ENCODE measurements at places on chromosomes 7 and 10. TPM values are rescaled to one million over a fixed set of nuclear protein-coding genes. Genes with fewer than 3 reads are reported as not detected.

Gene PRTFDC1
- total RNA-seq, result 1.4 TPM

- no peak for DNase-seq
These were observed 150.0 kb downstream of the CAMK1D start for GRCh38 chr10:12499076-12499986.

DNA sequence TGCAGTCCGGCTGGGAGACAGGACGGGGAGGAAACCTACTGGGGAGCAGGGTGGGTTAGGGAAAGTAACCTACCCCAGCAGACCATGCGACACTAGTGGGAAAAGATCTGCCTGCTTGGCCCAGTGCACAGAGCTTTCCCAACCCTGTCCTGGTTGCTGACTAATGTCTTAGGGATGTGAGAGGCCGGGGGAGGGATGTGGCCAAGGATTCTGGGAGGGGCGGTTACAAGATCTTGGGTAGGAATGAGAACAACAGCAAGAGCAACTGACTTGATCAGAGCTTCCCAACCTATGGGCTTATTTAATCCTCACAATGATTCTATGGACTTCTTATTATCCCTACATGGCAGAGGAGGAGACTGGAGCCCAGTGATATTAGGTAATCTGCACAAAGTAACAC, 24.0 kb upstream of the EIF5AL1 start:
- no peak for DNase-seq

- no peak for DNase-seq
These were observed 227.9 kb downstream of the WDR37 start for GRCh38 chr10:1284076-1284475.

DNA sequence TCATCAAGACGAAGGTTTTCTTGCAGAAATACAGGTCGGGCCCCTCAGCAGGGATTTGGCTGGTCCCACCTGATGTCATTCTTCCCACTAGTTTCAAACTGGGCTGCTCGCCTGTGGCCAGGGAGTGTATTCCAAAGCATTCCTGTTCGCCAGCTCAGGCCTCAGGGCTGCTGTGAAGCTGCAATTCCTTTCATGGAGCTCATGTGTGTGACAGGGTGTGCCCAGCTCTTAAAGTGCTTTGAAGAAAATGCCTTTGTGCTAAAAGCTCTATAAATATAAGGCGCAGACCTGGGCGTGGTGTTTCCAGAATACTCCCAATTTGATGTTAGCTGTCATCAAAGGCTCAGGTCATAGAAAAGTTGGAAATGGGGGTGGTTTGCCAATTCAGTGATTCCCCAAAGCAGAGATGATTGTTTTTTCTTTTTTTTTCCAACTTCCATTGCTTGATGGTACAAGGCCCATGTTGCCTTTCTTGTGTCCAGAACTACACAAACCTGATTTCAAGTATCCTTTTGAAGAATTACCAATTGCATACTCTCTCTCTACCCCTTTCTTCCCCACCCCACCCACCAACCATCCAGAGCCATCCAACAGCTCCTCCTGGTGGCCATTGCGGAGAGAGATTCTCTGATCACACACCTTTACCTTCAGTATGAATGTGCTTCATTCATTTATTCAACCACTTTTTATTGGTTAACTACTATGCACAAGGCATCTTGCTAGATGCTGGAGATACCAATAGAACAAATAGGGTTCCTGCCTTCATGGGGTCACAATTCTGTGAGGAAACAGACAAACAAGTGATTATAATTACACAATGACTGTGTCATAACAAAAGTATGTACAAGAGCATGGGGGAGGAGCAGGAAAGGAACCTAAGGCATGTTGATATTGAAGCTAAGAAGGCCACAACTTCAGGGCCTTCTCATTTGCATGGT, 297.3 kb upstream of the LYZL1 start:
- DNase-seq, result peak; percentile 53

Gene TWIST1
- not detected for total RNA-seq

Gene CFAP46
- total RNA-seq, result 0.35 TPM

DNA sequence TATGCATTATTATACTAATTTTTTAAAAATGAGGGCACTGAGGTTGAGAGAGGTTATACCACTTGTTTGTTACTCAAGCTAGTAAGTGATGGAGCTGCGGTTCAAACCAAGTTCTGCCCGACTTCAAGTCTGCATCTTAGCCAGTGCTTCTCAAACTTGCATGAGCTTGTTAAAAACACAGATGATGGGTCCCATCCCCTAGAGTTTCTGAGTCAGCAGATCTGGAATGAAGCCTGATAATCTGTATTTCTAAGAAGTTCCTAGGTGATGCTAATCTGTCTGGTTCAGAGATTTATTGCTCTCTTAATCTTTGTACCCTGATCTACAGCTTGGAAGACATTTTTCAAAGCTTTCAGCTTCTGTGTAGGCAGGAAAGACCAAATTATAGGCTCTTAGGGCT, 67.7 kb upstream of the CC2D2B start:
- DNase-seq, result no peak

Gene BAMBI
- 0.70 TPM for total RNA-seq

All from natural killer cell (primary cell).